ENCODE measurements at places on chromosomes 1 and 21. TPM values are rescaled to one million over a fixed set of nuclear protein-coding genes. Genes with fewer than 3 reads are reported as not detected.

The JAK1 gene
- 115 TPM for total RNA-seq

The RIPK4 gene
- total RNA-seq = 6.3 TPM

The KLHDC7A gene
- total RNA-seq = not detected

The IVL gene
- not detected for total RNA-seq

The SHISAL2A gene
- total RNA-seq = 0.54 TPM

The RHBG gene
- total RNA-seq = not detected

The NR1I3 gene
- total RNA-seq = not detected

The RGS7 gene
- total RNA-seq = not detected

The FAM163A gene
- total RNA-seq = not detected

The LCE1F gene
- not detected for total RNA-seq

The KLHL20 gene
- 75.8 TPM for total RNA-seq

The RUNX3 gene
- 6.8 TPM for total RNA-seq

The CHML gene
- total RNA-seq = 12.4 TPM

The ARID4B gene
- total RNA-seq = 50.2 TPM

The NUP210L gene
- total RNA-seq = 0.41 TPM

The KRTAP19-4 gene
- total RNA-seq = not detected

The CD1B gene
- not detected for total RNA-seq

The PPM1J gene
- 2.3 TPM for total RNA-seq

The ARHGEF10L gene
- total RNA-seq = 301 TPM

The MMP23B gene
- 87.2 TPM for total RNA-seq

The MSH4 gene
- total RNA-seq = 0.27 TPM

The DNASE2B gene
- total RNA-seq = not detected

The FOXE3 gene
- not detected for total RNA-seq

The CRYBG2 gene
- total RNA-seq = not detected

The FMO4 gene
- 13.8 TPM for total RNA-seq

The WLS gene
- 80.1 TPM for total RNA-seq

The CD101 gene
- total RNA-seq = 0.85 TPM

The MXRA8 gene
- 239 TPM for total RNA-seq

The TBX15 gene
- total RNA-seq = 6.8 TPM

The DIO1 gene
- not detected for total RNA-seq

The KCNJ9 gene
- not detected for total RNA-seq

The UHMK1 gene
- 38.7 TPM for total RNA-seq

The FLG2 gene
- total RNA-seq = 2.6 TPM

The NOL9 gene
- total RNA-seq = 15.3 TPM

The CELA2B gene
- not detected for total RNA-seq

The FCRLA gene
- not detected for total RNA-seq

The SMCP gene
- not detected for total RNA-seq

The RHOU gene
- total RNA-seq = 23.0 TPM

The CATSPERE gene
- total RNA-seq = 1.3 TPM

The TSPEAR gene
- not detected for total RNA-seq

The FCRL1 gene
- not detected for total RNA-seq

The SPRR2G gene
- total RNA-seq = not detected

The NPR1 gene
- total RNA-seq = 279 TPM

The LCE3E gene
- not detected for total RNA-seq

The VASH2 gene
- total RNA-seq = 0.42 TPM

The MYOC gene
- total RNA-seq = 37.2 TPM

The IQGAP3 gene
- total RNA-seq = 2.2 TPM
